ENCODE measurements at places on chromosomes 6 and 20. TPM values are rescaled to one million over a fixed set of nuclear protein-coding genes. Genes with fewer than 3 reads are reported as not detected.

GRCh38 chr20:60272790-60273189 lies 314.6 kb downstream of the CDH26 start:
- no peak for DNase-seq

The FUT9 gene
- not detected for total RNA-seq

The ULBP1 gene
- not detected for total RNA-seq

The C6orf163 gene
- 4.1 TPM for total RNA-seq

- DNase-seq, result no peak
Observed at GRCh38 chr6:9140172-9140571, 704.8 kb upstream of the SLC35B3 start.

The MOG gene
- total RNA-seq, result not detected

- DNase-seq, result no peak
Observed at GRCh38 chr6:17418281-17419188, 25.1 kb downstream of the CAP2 start.

The PSMG4 gene
- 41.0 TPM for total RNA-seq

GRCh38 chr6:56767892-56768531 lies 125.3 kb upstream of the DST start:
- DNase-seq, result no peak

DNA sequence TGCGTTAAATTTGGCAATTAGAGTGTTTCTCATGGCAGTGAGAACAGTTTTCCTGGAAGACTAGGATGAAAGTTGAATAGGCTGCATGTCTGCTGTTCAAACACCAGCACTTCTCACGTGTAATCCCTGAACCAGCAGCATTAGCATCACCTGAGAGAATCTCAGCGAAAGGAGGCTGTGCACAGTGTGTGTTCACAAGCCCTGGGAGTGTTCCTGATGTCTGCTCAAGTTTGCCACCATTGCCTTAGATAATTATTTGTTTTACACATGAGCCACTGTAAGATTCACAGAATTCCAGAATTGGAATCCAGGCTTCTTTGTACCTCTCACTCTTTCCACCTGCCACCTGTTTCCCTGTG lies 117.3 kb downstream of the JARID2 start:
- no peak for DNase-seq

The VGLL2 gene
- total RNA-seq, result not detected

- no peak for DNase-seq
Observed at GRCh38 chr6:7468382-7469081, 72.9 kb upstream of the DSP start.

GRCh38 chr6:74409447-74409846 lies 713.4 kb downstream of the CD109 start:
- DNase-seq, result no peak

The PLCG1 gene
- total RNA-seq, result 320 TPM

GRCh38 chr20:48065833-48066232 lies 280.6 kb upstream of the SULF2 start:
- DNase-seq, result no peak

GRCh38 chr6:112251171-112251875 lies 3.0 kb downstream of the LAMA4 start:
- no peak for DNase-seq

- no peak for DNase-seq
Observed at GRCh38 chr6:25629198-25629576, 22.8 kb upstream of the SCGN start.

The LATS1 gene
- total RNA-seq, result 51.8 TPM

GRCh38 chr6:148857798-148858390 lies 111.1 kb downstream of the UST start:
- no peak for DNase-seq

GRCh38 chr20:5748246-5748645 lies 2.0 kb upstream of the SHLD1 start:
- no peak for DNase-seq

DNA sequence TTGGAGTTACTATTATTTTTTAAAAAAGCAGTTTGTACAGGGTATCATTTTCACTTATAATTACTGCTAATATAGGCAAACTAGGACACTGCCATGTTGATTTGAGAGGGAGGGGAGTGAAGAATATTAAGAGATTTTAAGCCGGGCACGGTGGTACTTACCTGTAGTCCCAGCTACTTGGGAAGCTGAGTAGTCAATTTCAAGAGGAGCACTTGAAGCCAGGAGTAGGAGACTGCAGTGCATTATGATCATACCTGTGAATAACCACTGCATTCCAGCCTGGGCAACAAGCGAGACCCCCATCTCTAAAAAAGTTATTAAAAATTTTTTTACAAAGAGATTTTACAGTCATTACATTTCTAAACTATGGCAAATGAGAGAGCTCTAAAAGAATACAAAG lies 35.7 kb downstream of the ADAT2 start:
- DNase-seq, result no peak

DNA sequence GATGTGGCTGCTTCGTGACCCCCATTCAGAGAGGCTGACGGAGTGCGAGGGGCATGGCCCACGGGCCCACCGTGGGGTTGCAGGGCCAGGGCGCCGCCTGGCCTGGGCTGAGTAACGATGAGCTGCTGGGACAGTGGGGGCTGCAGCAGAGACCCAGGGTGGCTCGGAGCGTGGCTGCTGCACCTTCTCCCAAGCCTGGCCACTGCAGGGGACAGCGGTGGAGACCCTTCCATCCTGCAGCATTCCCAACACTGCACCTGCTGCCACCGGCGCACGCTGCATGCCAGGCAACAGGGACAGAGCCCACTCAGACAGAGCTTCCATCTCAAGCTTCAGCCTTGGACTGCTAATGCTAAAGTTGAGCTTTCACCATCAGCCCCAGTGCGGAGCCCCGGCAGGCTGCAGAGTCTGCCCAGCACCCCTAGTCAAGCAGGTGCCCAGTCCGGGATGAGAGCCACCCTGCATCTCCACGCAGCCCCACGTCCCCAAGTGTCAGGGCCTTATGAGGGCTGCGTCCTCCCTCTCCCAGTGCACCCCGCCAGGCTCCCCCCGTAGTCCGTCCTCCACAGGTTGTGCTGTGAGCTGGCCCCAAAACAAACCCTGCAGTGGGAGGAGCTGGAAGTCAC lies 89.4 kb upstream of the AFDN start:
- no peak for DNase-seq

The OGFR gene
- 73.6 TPM for total RNA-seq

GRCh38 chr6:63193324-63193723 lies 17.9 kb upstream of the FKBP1C start:
- DNase-seq, result no peak
